ENCODE measurements at places on chromosomes 3 and 15.

DNA sequence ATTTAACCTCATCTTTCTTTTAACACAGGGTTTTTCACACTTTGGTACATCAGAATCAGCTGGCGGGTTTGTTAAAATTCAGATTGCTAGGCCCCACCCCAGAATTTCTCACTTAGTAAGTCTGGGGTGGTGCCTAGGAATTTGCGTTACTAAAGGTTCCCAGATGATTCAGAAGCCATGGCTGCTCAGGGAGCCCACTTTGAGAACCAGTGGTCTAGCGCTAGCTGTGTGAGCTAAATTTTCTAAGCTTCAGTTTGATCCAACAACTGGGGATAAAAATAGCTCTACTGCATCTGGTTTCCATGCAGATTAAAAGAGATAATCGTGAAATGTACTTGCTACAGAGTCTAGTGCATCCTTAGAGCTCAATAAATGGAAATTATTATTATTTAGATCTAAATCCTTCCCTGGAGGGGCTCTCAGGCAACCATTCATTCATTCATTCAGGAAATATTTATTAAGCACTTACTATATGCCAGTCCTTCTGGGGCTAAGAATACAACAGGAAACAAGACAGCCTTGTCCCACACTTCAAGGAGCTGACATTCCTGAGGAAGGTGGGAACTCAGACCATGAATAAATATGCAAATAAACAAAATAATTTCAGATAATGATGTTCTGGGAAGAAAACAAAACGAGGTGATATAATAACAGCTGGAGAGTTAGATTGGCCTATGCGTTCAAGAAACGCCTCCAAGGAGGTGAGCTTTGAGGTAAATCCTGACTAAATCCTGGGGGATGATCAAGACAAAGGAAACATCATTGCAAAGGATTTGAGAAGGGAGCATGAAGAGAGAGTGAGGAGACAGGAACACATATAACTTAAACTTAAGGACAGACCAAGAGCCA is 3.9 kb upstream of the CIDEC start:
- ATAC-seq = no peak

DNA sequence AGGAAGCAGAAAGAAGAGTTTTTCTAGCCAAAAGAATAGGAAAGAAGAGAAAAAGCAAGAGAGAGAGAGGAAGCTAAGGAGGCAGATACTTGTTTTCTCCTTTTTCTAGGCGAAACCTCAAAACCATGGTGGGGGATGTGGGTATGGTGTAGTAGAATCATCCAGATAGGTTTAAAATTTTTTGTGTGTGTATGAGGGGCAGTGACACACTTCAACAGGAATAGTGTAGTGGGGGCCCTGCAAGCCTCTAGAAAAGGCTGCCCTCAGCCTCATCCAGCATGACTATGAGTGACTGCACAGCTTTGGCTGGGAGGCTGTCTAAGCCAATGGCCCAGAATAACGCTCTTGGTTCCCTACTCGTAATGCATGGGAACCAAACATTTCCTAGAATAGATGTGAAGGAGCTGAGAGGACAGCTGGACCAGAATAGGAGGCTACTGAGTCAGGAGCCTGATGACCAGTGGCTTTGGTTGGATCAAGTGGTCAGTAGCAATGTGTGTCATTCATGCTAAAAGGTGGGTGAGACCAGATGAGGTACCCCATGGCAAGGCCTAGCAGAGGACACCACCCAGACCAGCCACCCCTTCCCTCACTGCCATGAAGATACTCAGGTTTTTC is 24.4 kb downstream of the MOBP start:
- no peak for ATAC-seq

DNA sequence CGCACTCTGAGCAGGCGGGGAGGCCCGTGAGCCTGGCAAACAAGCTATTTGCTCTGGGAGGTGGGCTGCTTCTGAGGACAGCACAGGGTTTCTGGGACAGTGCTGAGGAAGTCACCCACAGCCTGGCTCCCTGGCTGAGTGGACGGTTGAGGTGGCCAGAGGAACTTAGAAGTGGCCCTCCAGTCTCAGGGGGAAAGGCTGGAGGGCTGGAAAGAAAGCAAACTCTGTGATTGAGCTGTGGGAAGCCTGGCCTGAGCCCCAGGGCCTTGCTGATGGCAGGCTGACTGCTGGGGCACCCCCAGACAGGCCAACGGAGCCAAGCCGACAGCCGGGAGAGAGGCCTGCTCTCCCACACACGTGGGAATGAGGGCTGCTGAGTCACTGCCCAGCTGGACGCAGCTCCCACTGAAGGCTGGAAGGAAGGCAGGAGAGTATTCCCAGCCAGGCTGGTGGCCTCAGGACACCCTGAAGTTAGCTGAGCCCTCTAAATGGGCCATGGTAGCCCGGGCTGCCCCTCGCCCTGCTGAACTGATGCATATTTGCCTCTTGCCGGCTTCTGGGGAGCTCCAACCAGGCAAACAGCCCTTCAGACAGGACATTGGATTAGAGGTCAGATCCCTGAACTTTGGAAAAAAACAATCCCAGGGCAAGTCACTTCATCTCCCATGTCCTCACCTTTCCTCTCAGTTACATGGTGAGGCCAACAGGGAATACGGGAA is 98.0 kb upstream of the TLE3 start:
- ATAC-seq = peak; percentile 93

GRCh38 chr3:123618768-123619484 is 34.1 kb upstream of the HACD2 start:
- ATAC-seq = peak; percentile 48

- ATAC-seq = no peak
Measured at GRCh38 chr15:29903785-29904464, 81.7 kb upstream of the TJP1 start.

- no peak for ATAC-seq
Measured at GRCh38 chr3:10366651-10367101, 45.8 kb upstream of the SEC13 start.

DNA sequence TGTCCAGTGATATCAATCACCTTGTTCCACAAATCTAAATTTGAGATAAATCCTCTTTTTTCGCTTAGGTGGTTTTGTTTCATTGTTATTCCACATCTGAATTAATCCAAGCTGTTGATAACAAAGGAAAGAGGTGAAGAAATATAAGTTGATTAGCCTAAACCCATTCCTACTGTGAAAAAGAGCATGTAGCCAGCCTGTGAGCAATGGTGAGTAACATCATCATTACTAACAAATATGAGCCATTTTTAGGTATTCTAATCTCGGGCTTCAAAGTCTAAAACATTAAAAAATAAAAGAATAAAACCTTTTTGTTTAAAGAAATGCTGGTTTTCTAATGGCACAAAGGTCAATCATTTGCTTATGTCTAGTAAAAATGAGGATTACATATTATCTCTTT is 52.1 kb upstream of the P3H2 start:
- ATAC-seq = no peak

GRCh38 chr15:75107908-75108838 is 84.8 kb downstream of the PPCDC start:
- peak; percentile 25 for ATAC-seq

Data from gastroesophageal sphincter (tissue), 4 donors.